ENCODE measurements at places on chromosomes 16 and 17.

DNA sequence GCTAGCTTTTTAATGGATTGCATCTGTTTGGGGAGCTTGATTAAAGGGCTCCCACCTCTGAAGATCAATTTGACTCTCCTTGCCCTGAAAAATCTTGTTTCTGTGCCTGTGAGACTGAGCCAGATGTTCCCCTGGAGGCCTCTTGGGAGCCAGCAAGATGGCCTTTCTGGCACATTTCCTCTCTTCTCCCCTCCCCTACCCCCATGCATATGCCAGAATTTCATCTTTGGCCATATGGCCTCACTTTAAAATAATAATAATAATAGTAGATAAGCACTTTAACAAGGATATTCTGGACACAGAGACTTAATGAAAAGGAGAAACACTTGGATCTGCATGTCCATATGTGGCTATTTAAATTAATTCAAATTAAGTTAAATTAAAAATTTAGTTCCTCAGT lies 144.1 kb upstream of the CES5A start:
- DNase-seq, result no peak

DNA sequence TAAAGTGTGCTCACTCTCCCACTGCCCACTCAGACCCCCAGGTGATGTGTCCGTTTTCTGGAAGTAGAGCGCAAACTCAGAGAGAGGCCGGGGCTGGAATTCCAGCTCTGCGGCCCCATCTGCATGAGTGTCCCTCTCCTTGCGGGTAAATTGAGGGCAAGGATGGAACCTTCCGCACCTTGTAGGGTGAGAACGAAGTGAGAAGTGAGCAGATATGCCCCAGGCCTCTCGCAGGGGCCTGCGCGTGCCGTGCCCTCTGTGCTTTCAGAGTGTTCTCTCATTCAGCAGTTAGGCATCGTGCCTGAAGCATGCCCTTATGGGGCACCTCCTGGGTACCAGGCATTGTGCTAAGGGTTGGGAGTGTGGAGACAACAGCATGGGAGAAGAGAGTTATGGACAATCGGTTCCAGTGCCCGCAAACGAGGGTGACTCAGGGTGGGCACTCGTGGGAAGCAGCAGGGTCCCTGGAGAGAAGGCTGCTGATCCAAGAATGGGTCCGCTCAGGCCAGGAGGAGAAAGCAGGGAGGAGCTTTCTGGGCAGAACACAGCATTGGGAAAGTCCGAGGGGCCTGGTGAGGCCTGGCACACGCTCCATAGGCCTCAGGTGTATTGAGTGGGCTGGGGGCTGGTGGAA lies 23.8 kb downstream of the CMIP start:
- DNase-seq, result no peak

- no peak for DNase-seq
Observed at GRCh38 chr16:61471023-61471422, 565.2 kb downstream of the CDH8 start.

DNA sequence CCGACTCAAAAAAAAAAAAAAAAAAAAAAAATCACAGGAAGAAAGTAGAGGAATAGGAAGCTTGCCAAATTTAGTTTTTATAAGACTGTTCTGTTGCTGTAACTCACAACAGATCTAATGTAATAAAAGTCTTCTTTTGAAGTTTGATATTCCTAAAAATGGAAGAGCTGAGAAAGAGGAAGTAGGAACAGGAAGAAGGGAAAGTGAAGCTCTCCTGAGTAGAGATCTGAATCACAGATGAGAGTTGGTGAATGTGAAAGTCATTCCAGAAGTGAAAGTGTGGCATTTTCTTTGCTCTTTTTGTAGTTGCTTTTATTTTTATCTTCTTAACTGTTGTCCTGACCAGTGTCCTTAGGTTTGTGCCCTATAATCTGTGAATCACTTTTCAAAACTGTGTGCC lies 2.1 kb downstream of the NMT1 start:
- no peak for DNase-seq

GRCh38 chr17:53740312-53740711 lies 82.4 kb upstream of the KIF2B start:
- DNase-seq, result no peak

DNA sequence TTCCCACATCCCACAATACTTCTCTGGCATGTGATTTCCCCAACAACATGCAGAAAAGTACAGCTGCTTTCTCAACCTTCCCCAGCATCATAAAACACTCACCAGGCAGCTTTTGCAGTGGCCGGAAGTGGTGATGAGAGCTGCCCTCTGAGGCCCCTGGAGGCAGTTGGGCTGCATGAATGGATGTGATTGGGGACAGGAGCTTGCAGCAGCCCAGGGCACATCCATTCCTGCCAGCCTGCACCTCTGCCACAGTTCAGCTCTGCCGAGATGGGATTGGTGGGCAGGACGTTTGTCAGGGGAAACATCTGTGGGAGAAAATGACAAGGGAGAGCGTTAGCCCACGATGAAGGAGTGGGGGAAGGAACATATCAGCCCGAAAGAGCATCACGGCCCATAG lies 19.8 kb downstream of the NUBP1 start:
- DNase-seq, result no peak

DNA sequence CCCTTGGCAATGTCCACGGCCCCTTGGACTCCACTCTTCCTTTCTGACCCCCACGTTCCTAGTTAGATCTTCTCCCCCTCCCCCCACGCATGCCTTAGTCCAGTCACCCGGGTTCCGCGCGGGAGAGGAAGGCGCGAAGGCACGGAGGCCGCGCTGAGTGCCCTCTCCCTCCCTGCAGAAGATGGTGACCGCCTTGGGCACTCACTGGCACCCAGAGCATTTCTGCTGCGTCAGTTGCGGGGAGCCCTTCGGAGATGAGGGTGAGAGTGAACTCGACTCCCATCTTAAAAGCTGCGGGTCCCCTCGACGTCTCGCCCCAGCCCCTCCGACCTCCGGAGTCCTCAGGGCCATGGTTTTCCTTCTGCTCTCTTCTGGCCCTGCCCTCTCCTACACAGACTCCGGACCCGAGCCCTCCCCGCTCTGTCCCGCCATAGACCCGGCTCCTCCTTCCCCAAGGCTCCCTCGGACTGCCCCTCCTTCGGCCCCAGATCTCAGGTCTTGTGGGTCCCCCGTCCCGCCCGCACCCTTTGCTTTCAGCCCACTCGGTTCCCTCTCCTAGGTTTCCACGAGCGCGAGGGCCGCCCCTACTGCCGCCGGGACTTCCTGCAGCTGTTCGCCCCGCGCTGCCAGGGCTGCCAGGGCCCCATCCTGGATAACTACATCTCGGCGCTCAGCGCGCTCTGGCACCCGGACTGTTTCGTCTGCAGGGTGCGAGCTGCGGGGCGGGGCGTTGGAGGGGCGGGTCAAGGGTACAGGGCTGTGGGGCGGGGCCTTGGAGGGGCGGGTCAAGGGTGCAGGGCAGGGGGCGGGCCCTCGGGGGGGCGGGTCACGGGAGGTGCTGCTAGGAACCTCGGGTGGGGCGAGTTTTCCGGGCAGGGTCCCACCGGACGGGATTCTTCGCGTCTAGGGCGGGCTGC lies 4.6 kb downstream of the TGFB1I1 start:
- no peak for DNase-seq

- no peak for DNase-seq
Observed at GRCh38 chr17:80443498-80443897, 28.5 kb downstream of the ENDOV start.

- DNase-seq, result no peak
Observed at GRCh38 chr16:51306116-51306515, 155.0 kb upstream of the SALL1 start.

DNA sequence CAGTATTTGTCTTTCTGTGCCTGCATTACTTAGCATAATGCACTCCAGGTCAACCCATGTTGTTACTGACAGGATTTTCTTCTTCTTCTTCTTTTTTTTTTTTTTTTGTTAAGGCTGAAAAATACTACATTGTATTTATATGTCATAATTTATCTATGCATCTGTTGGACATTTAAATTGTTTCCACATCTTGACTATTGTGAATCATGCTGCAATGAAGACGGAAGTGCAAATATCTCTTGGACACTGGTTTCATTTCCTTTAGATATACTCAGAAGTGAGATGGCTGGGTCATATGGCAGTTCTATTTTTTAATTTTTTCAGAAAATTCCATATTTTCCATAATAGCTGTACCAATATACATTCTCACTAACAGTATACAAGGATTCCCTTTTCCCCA lies 272.7 kb upstream of the PMFBP1 start:
- no peak for DNase-seq

- DNase-seq, result no peak
Observed at GRCh38 chr16:17607075-17607509, 136.3 kb upstream of the XYLT1 start.

All from NCI-H748 treated with DMSO at 0.1 percent for 48 hours (cell line).